ENCODE measurements at places on chromosomes 2 and 18.

GRCh38 chr2:233120459-233120858 is 60.3 kb downstream of the INPP5D start:
- DNase-seq, result no peak

DNA sequence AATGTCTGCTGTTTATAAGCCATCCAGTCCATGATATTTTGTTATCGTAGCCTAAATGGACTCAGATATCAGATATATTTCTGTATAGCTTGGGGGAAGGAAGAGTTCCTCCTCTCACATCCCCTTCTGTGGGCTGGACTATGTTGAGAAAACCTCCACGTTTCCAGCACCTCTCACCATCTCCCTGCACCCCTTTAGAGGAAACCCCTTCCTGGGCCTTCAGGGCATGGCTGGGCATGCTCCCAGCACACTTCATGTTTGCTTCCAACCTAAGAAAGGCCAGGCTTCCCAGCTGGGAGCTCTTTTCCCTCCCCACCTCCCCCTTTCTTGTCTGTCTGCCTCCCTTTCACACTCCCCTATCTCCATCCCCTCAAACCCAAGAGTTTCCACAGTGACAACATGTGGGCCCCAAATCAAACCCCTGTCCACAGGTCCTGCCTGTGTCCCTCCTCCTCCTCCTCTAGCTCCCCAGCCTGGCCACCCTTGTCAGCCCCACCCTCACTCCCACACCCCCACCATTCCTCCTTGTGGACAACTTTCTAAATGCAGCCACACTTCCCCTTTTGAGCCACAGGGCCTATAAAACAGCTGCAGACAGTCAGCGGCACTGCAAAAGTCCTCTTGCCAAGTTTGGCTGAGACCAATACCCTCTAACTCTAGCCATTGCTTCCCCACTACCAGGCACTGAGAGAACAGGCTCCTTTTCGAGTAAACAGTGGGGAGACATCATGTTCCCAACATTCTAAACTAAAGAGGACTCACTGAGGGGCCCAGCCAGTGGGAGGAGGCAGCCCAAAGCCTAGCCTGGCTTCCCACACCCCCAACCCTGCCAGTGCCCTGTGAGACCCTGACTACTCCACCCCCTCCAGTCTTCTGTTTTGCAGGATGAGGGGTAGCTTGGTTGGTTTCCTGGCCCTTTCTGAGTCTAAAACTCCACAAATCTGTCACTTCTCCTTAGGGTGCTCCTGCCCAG is 120.5 kb downstream of the ZFP36L2 start:
- DNase-seq, result no peak

DNA sequence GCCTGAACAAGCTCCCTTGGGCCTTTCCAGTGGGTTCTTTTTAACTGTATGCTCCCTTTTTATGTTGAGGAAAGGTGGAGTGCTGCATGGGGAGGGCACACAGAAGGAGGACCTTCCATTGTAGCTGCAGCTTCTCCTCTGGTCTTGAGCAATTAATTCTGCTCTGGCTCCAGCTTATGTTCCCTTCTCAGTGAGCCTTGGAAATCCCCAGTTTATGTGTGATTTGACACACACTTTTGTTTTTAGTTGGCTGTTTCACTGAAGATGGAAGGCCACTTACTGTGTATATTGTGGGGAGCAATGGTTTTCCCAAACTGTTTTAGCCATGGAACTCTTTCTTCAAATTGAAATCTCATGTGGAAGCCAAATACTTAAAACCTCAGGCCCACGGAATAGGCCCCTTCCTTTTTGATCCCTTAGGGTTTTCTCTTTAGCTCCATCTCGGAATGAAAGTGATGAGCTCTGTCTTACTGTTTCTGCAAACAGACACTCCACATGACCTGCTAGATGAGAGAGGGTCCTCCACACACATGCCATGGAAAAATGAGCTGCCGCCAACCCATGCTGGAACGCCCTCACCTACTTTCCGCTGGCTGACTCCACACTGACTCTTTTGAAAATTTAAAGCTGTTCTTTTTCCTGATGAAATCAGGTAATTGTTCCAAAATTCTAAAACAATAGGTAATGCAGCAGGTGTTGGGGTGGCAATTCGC is 280.9 kb upstream of the SIX2 start:
- DNase-seq, result no peak

- DNase-seq, result peak; percentile 57
Measured at GRCh38 chr2:241315879-241316631, at the start of gene SEPTIN2. SEPTIN2 (plus strand) TSS chr2:241315925; CDS start chr2:241324233, 8,308 bp downstream.

Measured in stimulated activated CD8-positive, alpha-beta memory T cell treated with anti-CD3 and anti-CD28 coated beads, Interleukin-4, amount 100 ng/mL, for 1 hour (primary cell).